Natural killer cell (primary cell): ENCODE measurements at places on chromosomes 2 and 18. TPM values are rescaled to one million over a fixed set of nuclear protein-coding genes. Genes with fewer than 3 reads are reported as not detected.

GRCh38 chr2:45024097-45024496 is 14.8 kb upstream of the SIX2 start:
- DNase-seq: no peak

DNA sequence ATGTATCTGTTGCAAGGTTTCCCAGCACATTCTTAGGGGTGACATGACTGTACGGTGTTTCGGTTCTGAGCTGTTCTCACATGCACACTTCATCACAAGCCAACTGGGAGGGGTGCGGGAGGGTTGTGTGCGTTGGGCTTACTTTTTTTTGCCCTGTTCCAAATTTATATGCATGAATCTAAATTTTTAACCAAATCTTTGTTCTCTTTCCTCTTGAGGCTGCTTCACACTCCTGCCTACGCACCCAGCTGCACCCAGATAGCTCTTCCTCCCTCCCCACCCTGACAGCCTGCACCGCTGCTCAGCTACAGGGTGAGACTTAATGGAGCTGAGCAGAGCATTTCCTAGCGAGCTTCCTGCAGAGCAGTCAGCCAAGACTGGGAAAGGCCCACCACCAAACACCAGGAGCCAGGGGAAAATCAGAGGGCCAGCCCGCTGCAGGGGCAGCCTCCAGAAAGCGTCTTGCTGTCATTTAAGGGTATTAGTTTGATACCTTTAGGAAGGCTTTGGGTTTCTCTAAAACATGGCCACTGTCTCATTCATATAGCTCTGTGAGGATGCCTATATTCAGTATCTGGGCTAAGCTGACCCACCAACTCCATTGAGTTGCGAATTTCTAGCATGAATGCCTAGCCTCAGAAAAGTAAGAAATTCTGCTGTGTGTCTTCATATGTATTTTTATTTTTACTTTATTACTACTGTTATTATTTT is 84.5 kb downstream of the POU3F3 start:
- DNase-seq: no peak

Gene SERPINB11
- total RNA-seq: not detected

DNA sequence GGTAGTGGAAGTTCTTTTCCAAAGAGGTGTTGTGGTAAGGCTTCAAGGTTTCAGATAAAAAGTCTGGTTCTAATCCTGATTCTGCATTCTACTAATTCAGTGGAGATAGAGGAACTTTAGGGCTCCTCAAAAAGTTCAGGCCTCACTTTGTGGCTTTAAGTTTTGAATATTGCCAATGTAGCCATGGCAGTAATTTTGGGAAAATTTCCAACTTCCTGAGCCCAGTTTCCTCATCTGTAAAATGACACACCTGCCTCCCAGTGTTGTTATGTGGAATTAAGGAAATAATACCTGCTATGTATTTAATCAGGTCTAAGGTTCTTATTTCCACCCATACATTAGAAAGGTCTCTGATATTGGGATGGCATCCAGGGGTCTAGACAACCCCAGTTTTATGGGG is 147.6 kb upstream of the ITGA6 start:
- no peak for DNase-seq

Gene CPO
- total RNA-seq: not detected

DNA sequence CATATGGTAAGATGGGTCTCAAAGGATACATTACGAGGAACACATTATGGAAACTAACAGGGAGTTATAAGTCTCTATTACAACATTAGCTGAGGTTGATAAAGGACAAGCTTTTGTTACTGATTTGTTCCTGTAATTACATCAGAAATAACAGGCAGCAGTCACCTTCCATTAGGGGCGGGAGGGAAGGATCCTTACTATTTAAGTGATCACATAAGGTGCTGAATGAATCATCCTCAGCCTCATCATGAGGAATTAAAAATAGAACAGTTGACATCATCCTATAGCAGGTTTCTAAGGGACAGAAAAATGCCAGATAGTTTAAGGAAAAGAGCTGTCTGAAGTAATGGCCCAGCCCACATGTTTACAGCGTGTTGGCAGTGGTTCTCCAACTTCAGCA is 86.9 kb upstream of the MGAT5 start:
- no peak for DNase-seq

Gene GRP
- not detected for total RNA-seq

Gene SPC25
- total RNA-seq: 0.45 TPM

Gene UGT1A5
- not detected for total RNA-seq

DNA sequence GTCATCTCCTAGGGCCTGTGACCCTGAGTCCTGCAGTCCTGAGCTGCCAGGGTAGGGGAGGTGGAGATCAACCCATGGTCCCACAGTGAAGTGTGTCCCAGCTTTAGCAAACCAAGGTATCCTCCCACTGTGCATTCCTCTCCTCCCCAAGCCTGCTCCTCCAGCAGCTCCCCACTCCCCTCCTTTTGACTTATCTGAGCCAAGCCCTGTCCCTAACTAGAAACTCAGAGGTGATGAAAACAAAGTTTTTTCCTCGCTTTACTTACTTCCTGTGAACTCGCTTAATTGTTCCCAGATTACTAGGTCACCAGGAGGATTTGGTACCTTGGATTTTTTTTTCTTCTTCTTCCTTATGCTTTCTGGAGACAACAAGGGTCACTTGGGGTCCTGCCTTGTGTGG is 80.8 kb downstream of the EHD3 start:
- DNase-seq: no peak

- DNase-seq: no peak
These were observed 1.1 kb upstream of the DARS1 start for GRCh38 chr2:135986507-135986906.

Gene AQP12B
- total RNA-seq: not detected

DNA sequence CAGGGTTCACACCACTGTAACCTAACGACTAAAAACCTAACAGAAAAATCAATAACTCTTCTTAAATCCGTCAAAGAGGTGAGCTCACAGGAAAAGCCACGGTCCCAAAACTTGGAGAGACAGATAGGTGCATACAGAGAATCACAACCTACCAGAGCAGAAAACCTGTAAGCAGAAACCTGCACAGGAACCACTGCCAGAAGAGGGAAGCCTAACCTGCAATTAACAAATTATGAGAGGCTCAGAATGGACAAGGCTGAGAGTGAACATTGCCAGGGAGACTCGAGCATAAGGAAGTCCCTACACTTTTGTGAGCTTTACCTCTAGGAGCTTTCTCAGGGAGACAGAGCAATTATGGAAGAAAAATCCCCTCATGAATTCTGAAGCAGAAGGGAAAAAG is 156.2 kb upstream of the NETO1 start:
- no peak for DNase-seq

DNA sequence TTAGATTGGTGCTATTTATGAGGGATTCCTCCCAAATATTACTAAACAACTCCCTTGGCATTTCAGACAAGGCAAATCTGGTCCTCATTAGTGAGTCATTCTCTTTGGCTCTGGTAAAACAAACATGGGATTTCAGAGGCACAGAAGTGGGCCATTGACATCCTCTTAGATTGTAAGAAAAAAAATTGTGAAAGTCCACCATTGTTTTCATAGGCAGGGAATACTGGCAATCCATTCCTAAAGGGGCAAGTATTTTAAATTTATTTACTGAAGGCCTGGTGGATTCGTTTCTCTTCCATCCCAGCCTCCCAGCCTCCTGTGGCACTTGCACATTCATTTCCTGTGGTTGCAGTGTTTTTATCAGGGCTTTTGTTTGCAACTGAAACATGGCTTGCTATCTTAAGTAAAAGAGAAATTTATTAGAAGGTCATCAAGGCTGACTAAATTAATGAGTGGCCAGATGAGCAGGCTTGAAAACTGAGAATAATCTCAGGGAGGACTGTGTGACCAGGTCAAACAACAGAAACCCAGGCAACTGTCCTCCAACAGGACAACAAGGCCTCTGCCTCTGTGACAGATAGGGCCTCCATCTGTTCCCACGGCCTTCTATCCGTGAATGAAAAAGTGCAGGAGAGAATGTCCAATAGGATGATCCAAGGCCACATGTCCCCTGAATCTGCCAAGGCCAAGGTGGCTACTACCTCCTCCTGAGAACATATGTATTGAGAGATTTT is 23.1 kb upstream of the TNFAIP6 start:
- no peak for DNase-seq

Gene TMEM163
- 10.3 TPM for total RNA-seq

Gene PDE11A
- not detected for total RNA-seq

Gene ODC1
- 85.4 TPM for total RNA-seq

DNA sequence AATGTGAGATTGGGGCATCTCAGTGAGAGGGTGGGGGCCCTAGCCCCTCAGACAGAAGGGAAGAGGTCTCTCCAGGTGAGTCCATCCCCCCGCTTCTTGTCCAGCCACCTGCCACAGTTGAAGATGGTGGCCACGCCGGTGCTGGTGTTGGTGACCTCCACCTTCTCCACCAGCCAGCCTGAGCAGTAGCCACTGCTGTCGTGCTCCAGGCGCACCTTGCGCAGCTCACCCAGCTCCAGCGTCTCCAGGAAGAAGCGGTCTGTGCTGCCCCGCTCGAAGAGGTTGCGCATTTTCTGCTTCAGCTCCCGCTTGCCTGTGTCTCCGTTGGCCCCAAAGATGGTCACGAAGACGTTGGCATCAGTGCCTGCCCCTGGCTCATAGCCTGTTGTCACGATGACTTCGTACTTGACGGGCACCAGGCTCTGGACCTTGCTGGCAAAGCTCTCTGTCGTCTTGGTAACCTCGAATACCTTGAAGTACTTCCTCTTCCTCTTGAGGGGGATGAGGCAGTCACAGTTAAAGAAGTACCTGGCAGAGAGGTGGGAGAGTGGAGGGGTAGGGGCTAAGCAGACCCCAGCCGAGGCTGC is 179.5 kb downstream of the LOXHD1 start:
- no peak for DNase-seq

DNA sequence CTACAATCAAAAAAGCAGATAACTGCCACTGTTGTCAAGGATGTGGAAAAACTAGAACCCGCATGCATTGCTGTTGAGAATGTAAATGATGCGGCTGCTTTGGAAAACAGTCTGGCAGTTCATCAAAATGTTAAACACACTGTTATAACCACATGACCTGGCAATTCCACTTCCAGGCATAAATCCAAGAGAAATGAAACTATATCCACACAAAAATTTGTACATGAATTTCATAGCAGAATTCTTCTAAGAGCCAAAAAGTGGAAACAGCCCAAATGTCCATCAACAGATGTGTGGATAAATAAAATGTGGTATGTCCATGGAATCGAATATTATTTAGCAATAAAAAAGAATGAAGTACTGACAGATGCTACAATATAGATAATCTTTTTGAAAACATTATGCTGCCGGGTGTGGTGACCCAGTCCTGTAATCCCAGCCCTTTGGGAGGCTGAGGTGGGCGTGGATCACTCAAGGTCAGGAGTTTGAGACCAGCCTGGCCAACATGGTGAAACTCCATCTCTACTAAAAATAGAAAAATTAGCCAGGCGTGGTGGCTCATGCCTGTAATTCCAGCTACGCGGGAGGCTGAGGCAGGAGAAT is 32.0 kb downstream of the ERCC3 start:
- no peak for DNase-seq

- DNase-seq: no peak
These were observed 86.2 kb downstream of the LYPD1 start for GRCh38 chr2:132583666-132584360.

Gene SERPINB3
- not detected for total RNA-seq

DNA sequence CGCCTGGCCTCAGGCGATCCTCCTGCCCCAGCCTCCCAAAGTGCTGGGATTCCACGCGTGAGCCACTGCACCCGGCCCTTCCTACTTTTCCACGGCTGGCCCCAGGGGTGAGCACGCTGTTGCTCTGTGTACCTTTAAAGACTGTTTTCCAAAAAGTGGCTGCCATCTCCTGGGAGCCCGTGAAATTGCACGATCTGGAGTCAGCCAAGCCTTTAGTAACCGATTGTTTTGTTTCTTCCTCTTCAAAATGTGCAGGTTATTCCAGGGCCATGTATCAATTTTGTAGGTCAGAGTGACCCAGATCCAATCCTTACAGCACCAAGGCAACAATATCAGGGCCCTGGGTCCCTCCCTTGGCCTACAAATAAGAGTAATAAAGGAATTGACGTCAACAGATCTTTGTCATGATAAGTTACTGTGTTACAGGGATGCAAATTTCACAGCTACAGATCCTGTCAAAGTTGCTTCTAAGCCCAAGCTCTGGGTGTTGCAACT is 135.6 kb upstream of the ZNF236 start:
- peak; percentile 38 for DNase-seq

GRCh38 chr2:68216454-68217310 is 35.6 kb downstream of the PPP3R1 start:
- DNase-seq: no peak

Gene IL18RAP
- total RNA-seq: 136 TPM

Gene PLGLB1
- 1.2 TPM for total RNA-seq

- no peak for DNase-seq
These were observed 157.1 kb downstream of the RIT2 start for GRCh38 chr18:42958353-42958752.

DNA sequence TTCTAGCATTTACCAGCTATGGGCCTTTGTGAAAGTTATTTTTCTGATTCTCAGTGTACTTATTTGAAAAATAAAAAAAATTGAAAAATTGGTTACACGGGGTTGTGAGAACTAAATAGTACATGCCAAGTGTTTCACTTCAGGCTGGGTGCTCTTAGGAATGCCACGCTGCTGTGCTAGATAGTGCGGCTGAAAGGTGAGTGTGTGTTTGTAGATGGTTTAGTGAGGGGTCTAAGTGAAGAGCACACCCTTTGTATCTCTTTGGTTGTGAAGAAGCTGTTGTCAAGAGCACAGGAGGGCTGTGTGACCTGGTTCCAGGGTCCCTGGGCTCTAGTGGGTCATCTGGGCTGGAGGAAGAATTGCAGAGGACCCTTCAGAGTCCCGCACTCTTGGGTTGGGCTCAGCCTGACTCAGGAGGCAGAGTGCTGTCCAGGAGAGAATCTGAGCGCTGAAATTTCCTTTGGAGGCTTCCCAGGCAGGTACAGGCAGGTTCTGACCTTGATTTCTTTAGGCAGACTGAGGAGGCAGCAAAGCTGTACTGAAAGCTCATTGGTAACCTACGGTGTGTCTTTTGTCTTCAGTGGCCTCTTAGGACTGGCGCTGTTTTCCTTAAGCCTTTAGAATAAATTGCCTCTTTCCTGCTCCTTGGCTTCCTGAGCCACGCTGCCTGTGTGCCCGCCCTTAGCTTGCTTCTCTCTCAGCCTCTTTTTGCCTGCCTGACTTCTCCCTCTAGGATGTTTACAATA is 44.4 kb downstream of the MAP4K4 start:
- no peak for DNase-seq

GRCh38 chr2:202780514-202781021 is 91.0 kb downstream of the ICA1L start:
- DNase-seq: no peak

GRCh38 chr18:75133721-75134610 is 75.0 kb downstream of the PTGR3 start:
- no peak for DNase-seq
